ENCODE measurements at places on chromosomes 4 and X.

DNA sequence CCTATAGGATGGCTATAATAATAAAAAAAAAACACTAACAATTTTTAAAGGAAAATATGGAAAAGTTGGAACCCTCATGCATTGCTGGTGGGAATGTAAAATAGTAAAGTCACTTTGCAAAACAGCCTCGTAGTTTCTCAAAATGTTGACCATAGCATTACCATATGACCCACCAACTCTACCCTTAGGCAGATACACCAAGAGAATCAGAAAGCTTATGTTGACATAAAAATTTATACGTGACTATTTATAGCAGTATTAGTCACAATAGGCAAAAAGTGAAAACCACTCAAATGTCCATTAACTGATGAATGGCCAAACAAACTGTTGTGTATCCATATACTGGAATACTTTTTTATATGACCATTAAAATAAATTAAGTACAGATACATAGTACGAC, 19.8 kb upstream of the FAM241A start:
- DNase-seq: no peak

- no peak for DNase-seq
Observed at GRCh38 chr4:183806341-183806740, 98.8 kb upstream of the STOX2 start.

DNA sequence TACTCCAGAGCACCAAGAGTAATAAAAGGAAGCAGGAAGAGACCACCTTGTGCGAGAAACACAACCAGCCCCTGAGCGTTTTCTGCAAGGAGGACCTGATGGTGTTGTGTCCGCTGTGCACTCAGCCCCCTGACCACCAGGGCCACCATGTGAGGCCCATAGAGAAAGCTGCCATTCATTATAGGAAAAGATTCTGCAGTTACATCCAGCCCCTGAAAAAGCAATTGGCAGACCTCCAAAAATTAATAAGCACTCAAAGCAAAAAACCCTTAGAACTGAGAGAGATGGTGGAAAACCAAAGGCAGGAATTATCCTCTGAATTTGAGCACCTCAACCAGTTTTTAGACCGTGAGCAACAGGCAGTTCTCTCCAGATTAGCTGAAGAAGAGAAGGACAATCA, 5.7 kb downstream of the TRIM75 start:
- DNase-seq: no peak

DNA sequence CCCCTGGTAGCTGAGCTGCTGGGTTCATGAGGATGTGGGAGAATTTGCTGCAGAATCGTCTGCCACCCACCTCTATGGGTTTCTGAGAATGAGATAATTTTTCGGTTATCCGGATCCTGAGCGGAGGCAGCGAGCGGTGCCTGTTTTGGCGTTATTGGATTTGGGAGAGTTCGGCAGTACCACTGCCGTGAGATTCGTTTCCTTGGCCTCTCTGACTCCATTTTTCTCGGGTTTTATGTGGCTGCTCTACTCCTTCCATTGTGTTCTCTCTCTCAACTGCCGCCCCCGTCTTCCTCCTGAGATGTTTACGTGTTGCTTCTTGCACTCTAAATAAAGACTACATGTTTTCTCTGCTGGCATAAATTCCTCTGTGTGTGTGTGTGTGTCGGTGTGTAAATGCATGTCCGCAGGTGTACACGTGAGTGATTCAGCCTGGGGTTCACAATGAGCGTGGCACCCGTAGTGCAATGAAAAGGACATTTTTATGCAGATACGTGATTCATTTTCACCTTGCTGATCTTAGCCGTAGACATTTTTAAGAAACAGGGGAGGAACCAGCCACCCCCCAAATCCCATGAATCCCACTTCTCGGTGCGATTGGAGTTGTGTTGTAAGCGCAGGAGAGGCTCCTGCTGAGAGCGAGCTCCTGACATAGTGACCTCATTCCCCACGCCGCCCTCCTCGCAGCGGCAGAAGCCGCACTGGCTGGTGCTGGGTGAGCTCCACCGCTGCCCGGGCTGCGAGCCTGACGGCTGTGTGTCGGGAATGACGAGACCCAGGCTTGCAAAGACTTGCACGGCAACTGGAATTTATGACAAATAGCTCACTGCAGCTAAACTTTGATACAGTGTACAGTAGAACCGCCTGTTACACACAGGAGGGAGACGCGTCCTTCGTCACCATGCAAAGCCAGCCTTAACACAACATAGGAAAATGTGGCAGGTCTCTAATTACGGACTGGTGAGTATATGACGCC, 82.2 kb downstream of the STOX2 start:
- no peak for DNase-seq

DNA sequence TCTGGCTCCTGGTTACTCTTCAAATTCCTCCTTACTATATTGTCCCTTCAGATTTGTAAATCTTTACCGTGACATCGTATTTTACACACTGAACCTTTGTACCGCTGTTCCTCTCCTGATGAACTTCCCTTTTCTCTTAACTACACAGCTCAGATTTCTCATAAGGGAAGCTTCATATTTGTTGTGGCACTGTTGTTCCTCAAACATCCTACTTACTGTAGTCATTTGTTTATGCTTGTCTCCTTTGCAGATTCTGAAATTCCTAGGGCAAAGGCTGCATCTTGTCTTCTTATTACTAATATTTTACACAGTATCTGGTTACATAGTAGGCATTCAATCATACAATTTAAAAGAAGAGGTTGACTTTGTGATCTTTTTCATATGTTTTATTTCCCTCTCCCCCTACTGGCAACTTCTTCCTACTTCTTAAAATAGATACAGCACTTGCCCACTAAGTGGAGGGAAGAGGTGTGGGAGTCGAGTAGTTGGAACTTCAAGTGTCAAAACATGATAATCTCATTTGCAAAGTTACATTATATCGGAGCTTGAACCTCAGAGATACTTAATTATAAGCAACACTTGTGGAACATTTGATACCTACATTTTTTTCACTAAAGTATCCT, 50.0 kb downstream of the TET2 start:
- no peak for DNase-seq

DNA sequence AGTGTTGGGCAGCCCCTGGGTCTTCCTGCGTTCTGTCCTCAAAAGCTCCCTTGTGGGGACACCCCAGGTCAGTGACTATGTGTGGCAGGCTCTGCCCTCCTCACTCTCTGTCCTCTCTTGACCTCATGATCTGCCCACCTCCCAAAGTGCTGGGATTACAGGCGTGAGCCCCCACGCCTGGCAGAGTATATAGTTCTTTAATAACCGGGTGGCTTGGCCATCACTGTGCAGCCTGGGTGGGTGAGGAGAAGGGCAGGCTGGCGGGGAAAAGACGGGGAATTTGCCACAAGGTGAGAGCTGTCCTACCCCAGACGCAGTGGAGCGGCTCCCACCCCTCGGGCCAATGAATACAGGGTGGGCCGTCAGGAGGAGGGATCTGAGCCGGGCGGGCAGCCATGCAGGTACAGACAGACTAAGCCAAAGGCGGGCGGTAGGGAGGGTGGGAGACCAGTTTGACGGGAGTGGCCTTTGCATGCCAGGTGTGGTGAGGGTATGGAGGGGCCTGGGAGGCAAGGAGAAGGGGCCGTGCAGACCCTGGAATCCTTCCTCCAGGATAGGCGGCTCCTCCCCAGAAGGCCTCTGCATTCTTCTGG, 2.5 kb downstream of the SH3BP2 start:
- no peak for DNase-seq

DNA sequence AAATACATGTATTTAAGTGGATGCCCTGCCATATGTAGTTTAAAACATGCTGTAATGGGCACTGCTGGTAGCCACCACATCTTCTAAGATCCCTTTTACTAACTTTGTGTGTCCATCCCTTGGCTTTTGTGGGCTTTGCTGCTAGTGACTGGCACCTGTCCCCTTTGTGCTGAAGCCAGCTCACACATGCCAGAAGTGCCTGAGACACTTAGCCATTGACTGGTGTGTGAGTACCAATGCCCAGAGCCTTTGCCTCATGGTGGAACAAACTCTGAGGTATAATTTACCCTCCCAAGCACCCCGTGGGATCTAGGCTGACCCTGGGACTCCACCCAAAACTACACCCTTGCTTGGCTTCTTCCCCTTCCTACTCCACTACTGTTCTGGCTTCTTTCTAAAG, 33.0 kb downstream of the ARHGAP6 start:
- DNase-seq: no peak

- DNase-seq: no peak
Observed at GRCh38 chr4:161208564-161208963, 955.2 kb downstream of the FSTL5 start.

- no peak for DNase-seq
Observed at GRCh38 chrX:3518870-3519269, 172.4 kb upstream of the MXRA5 start.

DNA sequence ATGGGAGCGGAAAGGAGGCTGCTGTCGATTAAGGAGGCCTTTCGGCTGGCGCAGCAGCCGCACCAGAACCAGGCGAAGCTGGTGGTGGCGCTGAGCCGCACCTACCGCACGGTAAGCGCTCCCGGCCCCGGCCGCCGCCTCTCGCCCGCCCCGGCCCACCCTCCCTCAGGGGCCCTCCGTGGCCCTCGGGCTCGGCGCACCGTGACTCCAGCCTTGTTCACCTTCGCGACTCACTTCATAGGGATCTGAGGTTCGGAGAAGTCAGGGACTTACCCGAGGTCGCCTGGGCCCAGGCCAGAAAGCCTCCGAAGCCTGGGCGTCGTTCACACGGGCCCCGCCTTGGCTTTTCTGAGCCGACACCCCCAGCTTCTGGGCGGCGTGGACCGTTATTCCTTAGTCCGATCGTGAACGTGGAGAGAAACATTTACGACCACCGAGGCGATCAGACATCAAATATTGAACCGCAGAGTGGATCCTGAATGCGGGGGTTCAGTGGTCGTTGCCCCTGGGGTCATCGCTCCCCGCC, 362 bp downstream of the NCAPG start:
- DNase-seq: no peak

GRCh38 chrX:10676235-10676957, 56.0 kb upstream of the MID1 start:
- DNase-seq: no peak

DNA sequence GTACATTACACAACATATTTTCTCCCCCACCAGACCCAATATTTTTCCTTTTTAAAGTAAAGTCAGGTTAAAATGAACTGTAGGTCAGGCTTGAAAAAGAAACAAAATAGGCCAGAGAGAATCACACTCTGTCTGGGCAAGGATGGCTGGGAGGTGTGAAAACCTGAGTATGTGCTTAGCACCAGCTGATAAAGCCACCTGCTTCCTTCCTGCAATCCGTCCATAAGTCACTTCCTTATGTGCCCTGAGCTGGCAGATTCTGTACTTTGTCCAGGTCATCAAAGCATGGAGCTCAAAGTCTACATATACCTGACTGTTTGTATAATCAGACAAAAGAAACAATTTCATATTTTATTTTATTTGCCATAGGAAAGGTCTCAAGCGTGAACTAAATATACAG, 37.7 kb downstream of the ANTXR2 start:
- no peak for DNase-seq

DNA sequence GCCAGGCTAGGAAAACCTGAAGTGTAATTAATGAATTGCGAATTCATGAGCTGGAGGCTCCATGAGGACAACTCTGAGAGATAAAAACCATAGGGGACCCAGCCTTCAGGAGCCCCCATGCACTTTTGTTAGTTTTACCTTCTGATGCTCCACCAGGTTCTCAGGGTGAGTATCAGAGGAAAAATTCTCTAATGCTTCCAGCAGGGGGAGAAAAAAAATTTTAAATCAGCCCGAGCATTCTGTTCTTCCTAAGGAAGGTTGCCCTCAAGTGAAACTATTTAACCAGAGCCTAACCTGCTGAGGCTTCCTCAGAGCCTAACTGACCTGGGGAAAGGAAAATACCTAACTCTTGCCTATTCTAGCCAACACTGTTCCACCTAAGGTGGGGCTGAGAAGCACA, 552.6 kb downstream of the PPARGC1A start:
- no peak for DNase-seq

DNA sequence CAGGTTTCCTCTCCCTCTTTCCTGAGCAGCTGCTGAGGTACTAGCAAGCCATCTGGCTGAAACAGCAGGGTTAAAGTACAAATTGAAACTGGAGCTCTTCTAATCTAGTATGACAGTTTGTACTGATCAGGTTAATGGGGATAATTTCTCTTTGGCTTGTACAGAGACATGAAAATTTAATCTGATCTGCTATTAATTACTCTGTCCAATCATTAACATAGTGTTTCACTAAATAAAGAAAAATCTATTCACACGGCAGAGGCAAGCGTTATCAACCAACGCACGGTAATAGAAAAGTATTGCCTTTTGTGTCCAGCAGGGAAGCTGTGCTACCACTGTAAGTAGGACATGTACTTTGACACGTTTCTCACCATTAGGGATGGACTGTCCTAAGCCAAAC, 71.1 kb downstream of the IGSF1 start:
- DNase-seq: no peak

- no peak for DNase-seq
Observed at GRCh38 chr4:88107406-88108107, 50.9 kb downstream of the ABCG2 start.

- DNase-seq: no peak
Observed at GRCh38 chr4:150252741-150253140, 174.5 kb downstream of the DCLK2 start.

GRCh38 chrX:115174548-115174947, 14.7 kb upstream of the RBMXL3 start:
- DNase-seq: no peak

GRCh38 chr4:185254434-185254833, 45.0 kb downstream of the SNX25 start:
- DNase-seq: no peak

GRCh38 chr4:105414316-105414715, 59.5 kb downstream of the PPA2 start:
- DNase-seq: no peak

DNA sequence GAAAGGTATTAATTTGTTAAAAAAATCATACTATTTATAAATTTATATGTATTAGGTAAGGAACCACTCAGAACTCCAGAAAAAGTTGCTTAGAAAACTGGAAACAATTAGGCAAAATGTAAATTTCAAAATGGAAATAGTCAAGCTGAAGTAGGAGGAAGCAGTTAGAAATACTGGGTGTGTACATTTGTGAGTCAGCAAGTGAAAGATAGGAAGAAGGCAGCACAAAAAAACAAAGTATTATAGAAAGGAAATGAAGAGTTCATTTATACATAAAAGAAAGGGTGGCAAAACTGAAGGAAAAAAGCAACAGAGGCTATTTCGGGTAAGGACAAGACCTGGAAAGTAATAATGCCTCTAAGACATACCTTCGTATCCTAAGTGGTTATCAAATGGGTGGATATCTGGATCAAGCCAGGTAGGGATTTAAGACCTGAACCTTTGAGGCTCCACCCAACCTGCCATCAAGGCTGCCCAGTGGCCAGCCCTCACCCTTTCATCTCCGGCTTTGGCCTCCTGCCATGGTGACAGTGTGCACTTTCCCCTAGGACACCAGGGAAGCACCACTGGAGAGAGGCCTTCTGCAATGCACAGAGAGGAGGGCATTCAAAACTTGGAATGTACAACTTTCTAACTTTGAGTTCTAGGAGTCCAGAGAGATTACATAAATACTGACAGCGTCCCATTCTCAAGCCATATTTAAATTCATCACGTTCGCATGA, at the start of gene LRRC66:
LRRC66 (minus strand) TSS at position 428 of the 722 bp plus-strand sequence. CDS start 2,750 bp downstream, outside the sequence.
- DNase-seq: no peak

DNA sequence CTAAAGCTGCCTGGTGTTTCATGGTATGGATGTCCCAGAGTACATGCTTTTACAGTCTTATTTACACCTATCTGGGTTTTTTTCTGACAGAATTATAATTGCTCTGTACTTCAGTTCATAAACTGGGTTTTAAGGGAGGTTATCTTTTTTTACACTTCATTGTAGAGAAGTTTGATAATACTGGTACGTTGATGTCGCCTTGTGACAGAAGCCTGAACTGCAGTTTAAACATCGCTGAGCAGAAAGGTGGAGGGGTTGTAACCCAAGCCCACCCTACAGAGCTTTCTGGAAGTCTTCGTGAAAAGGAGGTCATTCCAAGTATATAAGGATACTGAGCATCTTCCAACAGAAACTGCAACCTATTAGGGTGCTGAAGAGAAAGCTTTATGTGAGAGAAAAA, 46.4 kb downstream of the BEX1 start:
- no peak for DNase-seq

Data from left renal pelvis (tissue), 4 donors.